GOT3 (cell line): ENCODE measurements at places on chromosomes 1 and 21.

DNA sequence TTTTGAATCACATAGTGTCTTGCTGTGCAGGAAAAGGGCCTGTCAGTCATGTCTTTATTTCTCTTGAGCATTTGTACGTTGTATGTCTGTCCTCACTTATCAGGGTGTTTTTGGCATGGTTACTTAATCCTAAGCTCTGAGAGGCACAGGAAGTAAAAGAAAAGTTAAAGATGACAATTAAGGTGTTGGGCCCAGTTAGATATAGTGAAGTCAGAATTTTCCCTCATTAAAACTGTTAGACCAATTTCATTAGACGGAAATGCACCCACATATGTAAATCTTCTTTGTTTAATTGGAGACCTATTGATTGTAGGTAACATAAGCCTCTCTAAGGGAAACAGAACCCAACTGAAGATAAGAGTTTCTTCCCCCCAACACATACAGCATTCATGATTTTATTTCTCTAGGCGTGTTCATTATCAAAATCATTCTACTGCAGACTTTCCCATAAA, 21.9 kb downstream of the NFIA start:
- DNase-seq, result no peak

- no peak for DNase-seq
These were observed 42.6 kb downstream of the SIPA1L2 start for GRCh38 chr1:232587141-232588008.

DNA sequence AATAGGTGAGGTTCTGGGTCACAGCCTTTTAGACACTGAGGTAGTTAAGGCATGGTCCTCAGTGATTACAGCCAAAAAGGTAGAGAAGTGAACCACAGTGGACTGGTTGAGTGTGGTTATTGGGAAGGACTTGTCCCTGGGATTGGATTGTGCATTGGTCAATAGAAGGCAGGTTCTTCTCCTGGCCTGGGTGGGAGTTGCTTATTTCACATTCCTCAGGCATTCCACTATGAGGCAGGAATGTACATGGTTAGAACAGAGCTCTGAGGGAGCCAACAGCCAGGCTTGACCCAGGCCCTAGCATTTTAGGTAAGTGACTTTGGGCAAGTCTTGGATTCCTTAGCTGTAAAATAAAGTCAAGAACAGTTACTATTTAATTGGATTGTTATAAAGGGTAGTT, 97.9 kb upstream of the MARK1 start:
- no peak for DNase-seq

DNA sequence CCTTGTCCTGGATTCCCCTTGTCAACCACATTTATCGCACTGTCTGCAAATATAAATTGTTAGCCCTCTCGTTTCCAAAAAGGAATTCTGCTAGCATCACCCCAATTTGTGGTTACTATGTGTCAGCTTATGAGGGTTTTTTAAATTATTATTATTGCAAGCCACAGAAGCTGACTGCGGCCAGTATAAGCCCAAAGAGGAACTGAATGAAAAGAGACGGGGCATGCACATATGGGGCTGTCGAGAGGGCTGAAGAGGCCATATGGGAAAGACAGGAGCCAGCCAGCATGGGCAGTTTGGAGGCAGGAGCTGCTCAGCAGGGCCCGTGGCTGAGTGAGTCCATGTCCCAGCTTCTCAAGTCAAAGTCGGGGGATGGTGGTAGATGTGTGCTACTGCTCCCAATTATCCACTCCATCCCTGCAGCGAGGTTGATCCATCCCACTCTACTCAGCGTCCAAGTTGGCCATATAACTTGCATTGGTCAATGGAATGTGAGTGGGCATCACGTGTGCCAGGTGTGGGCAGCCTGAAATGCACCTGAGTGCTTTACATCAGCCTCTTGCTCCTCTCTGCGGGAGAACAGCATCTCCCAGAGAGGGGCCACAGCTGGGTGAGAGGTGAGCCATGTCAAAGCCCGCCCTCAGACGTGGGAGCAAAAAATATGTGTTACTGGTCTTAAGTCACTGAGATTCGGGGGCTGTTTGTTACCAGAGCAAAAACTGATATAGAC, 37.6 kb upstream of the LDLRAP1 start:
- DNase-seq, result no peak

- no peak for DNase-seq
These were observed 3.9 kb downstream of the RCC1 start for GRCh38 chr1:28509705-28510272.

DNA sequence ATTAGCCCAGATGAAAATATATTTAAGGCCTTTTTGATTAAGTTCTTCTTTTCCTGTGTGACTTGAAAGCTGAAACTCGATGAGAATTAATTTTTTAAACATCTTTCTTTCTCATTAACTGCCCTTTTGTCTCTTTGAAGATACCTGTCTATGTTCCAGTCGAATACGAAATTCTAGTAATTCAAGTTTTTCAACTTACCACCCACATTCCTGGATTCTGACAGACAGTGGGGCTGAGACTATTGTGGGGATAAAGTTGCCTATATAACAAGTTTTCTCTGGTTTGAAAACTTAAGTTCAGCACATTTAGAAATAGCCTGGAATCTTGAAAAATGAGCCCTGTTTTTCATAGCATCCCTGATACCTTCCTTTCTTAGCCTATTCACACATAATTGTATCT, 114.6 kb downstream of the NTNG1 start:
- DNase-seq, result no peak

GRCh38 chr1:221289103-221289502, 409.9 kb downstream of the HLX start:
- DNase-seq, result no peak

GRCh38 chr1:70048336-70049094, 156.9 kb downstream of the LRRC40 start:
- no peak for DNase-seq

DNA sequence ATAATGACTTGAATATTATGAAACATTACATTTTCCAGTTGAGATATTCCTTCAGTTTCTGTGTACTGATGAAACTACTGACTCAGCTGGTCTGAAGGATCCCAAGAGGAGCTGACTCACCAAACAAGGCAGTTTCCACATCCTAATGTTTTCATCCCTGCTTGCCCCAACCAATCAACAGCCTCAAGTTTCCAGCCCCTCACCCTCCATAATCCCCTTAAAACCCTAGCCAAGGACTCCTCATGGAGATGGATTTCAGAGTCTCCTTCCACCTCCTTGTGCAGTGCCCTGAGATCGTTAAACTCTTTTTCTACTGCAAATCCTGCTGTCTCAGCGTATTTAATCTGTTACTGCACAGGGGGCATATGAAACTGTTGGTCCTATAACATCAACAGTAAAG, 83.1 kb upstream of the HAO2 start:
- no peak for DNase-seq
